ENCODE measurements at places on chromosomes 7 and 10. TPM values are rescaled to one million over a fixed set of nuclear protein-coding genes. Genes with fewer than 3 reads are reported as not detected.

DNA sequence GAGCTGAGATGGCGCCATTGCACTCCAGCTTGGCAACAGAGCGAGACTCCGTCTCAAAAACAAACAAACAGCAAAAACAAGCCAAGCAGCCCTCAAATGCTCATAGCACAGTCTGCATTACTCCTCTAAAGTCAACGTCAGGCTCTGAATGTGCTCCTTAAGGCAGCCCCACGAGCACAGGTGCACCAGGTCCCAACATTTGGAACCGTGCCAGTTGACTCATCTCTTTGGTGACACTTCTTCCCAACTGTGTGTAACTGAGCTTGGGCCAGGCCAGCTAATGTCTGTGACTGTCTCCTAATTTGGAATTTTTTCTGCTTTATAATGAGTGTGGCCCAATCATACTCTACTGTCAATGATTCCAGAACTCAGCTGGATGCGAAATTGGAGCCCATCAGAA is 66.3 kb upstream of the EFCAB10 start:
- H3K4me3 ChIP-seq: peak overlapping the region; percentile 9
- H3K27me3 ChIP-seq: peaks cover 5% of the 10 kb centered on the region
- no peak overlapping the region for H3K27ac ChIP-seq
- peaks cover 6% of the 10 kb centered on the region for H3K36me3 ChIP-seq

- no peak overlapping the region for H3K4me3 ChIP-seq
- peaks cover 3% of the 10 kb centered on the region for H3K27me3 ChIP-seq
- no peak for DNase-seq
- H3K4me1 ChIP-seq: peaks cover 7% of the 10 kb centered on the region
Observed at GRCh38 chr7:155831807-155832524, 19.7 kb upstream of the SHH start.

DNA sequence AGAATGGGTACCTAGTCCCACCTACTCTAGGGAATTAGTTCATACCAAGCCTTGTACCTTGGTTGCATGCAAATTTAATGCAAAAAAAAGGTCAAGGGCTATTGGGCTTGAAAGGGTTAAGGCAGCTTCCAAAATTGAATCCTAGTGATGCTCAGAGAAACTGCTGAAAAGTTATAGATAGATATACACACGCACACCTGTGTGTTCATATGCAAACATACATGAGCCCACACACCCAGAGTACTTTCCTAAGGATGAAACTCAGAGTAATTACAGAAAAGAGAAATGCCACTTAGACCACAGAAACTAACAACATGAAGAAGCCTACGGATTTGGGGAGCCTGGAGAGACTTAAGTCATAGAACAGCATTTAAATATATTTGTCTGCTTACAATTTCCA is 1.5 kb downstream of the SLC25A13 start:
- no peak for DNase-seq
- peaks cover 6% of the 10 kb centered on the region for H3K36me3 ChIP-seq
- H3K4me3 ChIP-seq: peak overlapping the region; percentile 94
- H3K27ac ChIP-seq: peak overlapping the region; percentile 99

DNA sequence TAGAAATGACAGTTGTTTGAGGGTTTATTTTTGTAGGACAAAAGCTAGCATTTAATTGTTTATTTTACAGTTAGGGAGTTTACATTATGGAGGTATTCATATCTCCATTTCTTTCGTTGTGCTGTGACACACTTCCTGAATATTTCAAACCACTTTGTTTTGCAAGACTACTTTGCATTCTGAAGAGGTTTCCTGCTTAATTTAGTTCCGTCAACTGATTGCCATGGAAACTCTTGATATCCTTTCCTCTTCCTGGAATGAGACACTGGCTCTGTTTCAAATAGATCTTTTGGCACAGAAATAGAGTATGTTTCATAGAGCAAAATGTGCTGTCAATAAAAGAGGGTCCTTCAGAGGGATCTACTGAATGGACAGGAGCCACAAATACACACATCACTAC is 159.5 kb upstream of the AGR3 start:
- no peaks in the 10 kb centered on the region for H3K36me3 ChIP-seq
- H3K27me3 ChIP-seq: peaks cover 3% of the 10 kb centered on the region
- DNase-seq: no peak
- peaks cover 27% of the 10 kb centered on the region for H3K4me1 ChIP-seq
- H3K4me3 ChIP-seq: peak overlapping the region; percentile 16

- H3K27ac ChIP-seq: no peak overlapping the region
- no peak for DNase-seq
- H3K36me3 ChIP-seq: no peaks in the 10 kb centered on the region
- peaks cover 5% of the 10 kb centered on the region for H3K27me3 ChIP-seq
- H3K4me3 ChIP-seq: no peak overlapping the region
- H3K4me1 ChIP-seq: peaks cover 13% of the 10 kb centered on the region
Observed at GRCh38 chr10:33804584-33804983, 470.1 kb upstream of the NRP1 start.

DNA sequence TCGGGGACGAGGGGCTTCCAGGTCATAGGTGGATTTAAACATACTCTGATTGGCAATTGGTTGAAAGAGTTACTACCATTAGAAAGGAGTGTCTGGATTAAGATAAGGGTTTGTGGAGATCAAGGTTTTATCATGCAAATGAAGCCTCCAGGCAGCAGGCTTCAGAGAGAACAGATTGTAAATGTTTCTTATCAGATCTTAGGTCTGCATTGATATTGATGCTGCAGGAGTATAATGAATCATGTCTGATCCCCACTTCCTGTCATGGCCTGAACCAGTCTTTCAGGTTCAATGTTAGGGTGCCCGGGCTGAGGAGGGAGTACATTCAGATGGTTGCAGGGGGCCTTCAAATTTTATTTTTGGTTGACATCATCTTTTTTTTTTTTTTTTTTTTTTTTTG is 51.4 kb downstream of the SH3PXD2A start:
- H3K36me3 ChIP-seq: peaks cover 33% of the 10 kb centered on the region
- peaks cover 14% of the 10 kb centered on the region for H3K4me1 ChIP-seq
- H3K4me3 ChIP-seq: peak overlapping the region; percentile 65
- peaks cover 3% of the 10 kb centered on the region for H3K27me3 ChIP-seq
- no peak for DNase-seq

GRCh38 chr10:58697691-58698090 is 185.0 kb downstream of the BICC1 start:
- no peaks in the 10 kb centered on the region for H3K4me1 ChIP-seq
- H3K36me3 ChIP-seq: no peaks in the 10 kb centered on the region
- peaks cover 3% of the 10 kb centered on the region for H3K27me3 ChIP-seq
- no peak for DNase-seq

GRCh38 chr10:44060221-44060620 is 324.7 kb downstream of the CXCL12 start:
- H3K4me1 ChIP-seq: no peaks in the 10 kb centered on the region
- no peak for DNase-seq
- no peak overlapping the region for H3K4me3 ChIP-seq
- peaks cover 1% of the 10 kb centered on the region for H3K27me3 ChIP-seq
- no peak overlapping the region for H3K27ac ChIP-seq

GRCh38 chr10:103763374-103764202 is 91.8 kb downstream of the SH3PXD2A start:
- peaks cover 8% of the 10 kb centered on the region for H3K27me3 ChIP-seq
- H3K27ac ChIP-seq: peak overlapping the region; percentile 95
- DNase-seq: no peak
- peak overlapping the region; percentile 57 for H3K4me3 ChIP-seq
- H3K4me1 ChIP-seq: peaks cover 76% of the 10 kb centered on the region

- no peak for DNase-seq
- peaks cover 1% of the 10 kb centered on the region for H3K27me3 ChIP-seq
- H3K4me3 ChIP-seq: no peak overlapping the region
- H3K27ac ChIP-seq: peak overlapping the region; percentile 57
- H3K4me1 ChIP-seq: peaks cover 14% of the 10 kb centered on the region
- no peaks in the 10 kb centered on the region for H3K36me3 ChIP-seq
Observed at GRCh38 chr7:41445432-41445831, 257.5 kb downstream of the INHBA start.

GRCh38 chr7:12069757-12070156 is 141.3 kb upstream of the TMEM106B start:
- H3K27me3 ChIP-seq: no peaks in the 10 kb centered on the region
- no peak overlapping the region for H3K27ac ChIP-seq
- no peak overlapping the region for H3K4me3 ChIP-seq
- H3K4me1 ChIP-seq: no peaks in the 10 kb centered on the region

The PRSS37 gene
- total RNA-seq: not detected

The HOXA7 gene
- not detected for total RNA-seq

The TAS2R4 gene
- total RNA-seq: 1.1 TPM

The LIPK gene
- not detected for total RNA-seq

The HTR5A gene
- total RNA-seq: 0.08 TPM

The ZPBP gene
- not detected for total RNA-seq

The CYP3A4 gene
- not detected for total RNA-seq

The ACTL6B gene
- total RNA-seq: not detected

The ARHGEF35 gene
- 6.1 TPM for total RNA-seq

The ITIH5 gene
- 0.36 TPM for total RNA-seq

Data from endothelial cell (in vitro differentiated cells).